Stromal cell of bone marrow (primary cell): ENCODE measurements at places on chromosomes 1 and 21.

DNA sequence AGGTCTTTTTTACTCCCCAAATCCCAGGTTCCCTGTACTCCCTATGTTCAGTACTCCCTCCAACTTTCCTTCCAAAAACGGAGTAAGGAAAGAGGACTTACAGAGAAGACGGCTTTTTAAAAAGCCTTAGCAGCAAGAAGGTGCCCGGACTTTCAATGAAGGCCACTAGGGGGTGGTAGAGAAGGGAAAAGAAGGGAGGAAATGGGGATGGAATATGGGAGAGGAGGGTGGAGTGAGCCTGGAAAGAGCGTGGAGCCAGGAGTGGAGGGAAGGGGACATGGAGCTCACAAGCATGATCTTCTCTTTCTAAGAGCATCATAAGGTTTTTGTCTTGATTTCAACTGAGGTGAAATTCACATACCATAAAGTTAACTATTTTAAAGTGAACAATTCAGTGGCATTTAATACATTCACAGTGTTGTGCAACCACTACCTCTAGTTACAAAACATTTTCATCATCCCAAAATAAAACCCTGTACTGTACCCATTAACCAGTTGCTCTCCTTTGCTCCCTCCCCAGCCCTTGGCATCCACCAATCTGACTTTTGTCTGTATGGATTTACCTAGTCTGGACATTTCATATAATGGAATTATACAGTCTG is 129.9 kb downstream of the ZNF281 start:
- DNase-seq = peak; percentile 47

DNA sequence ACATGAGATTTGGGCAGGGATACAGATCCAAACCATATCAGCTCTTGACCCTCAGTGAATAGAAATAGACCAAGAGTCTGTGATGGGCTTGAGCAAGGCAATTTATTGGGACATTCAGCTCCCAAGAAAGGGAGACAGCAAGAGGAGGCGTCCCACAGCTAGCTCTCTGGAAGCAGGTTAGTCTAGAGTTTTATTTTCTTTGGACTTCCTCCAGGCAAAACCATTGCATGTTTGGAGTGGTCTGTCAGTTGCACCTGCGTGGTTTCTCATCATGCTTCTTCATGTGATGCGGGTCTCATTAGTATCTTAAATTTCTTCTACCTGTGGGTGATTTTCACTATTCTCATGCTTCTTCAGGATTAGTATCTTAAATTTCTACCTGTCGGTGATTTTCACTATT is 1530.6 kb downstream of the PLA2G4A start:
- DNase-seq = no peak

- peak; percentile 87 for DNase-seq
Measured at GRCh38 chr1:53025034-53025768, 36.8 kb upstream of the PODN start.

- no peak for DNase-seq
Measured at GRCh38 chr1:10509809-10510509, 35.2 kb downstream of the PEX14 start.

- no peak for DNase-seq
Measured at GRCh38 chr1:76033800-76034475, 40.6 kb upstream of the ST6GALNAC3 start.

- DNase-seq = no peak
Measured at GRCh38 chr1:209927466-209927865, 10.6 kb upstream of the SYT14 start.

DNA sequence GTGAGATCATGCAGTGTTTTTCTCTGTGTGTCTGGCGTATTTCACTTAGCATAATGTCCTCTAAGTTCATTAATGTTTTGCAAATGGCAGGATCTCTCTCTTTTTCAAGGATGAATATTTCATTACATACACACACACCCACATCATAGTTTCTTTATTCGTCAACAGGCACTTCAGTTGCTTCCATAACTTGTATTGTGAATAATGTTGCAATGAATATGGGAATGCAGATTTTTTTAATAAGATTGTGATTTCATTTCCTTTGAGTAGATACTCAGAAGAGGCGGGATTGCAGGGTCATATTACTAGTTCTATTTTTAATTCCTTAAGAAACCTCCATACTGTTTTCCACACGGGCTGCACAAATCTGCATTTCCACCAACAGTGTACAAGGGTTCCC is 134.0 kb downstream of the CLEC20A start:
- DNase-seq = no peak

DNA sequence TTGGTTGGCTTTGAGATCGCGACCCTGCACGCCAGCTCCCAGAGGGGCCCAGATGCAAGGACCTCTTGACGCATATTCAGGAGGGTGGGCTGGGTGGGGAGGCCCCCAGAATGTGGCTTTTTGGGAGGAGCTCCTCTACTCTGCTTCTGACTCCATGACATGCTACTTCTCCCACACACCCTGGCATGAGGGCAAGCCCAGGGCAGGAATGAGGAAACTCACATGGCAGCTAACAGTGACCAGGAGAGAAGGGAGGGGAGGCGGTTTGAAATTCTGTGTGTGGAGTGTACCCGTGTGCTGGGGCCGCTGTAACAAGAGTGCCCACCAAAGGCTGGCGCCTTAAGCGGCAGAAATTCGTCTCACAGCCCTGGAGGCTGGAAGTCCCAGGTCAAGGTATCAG is 61.3 kb upstream of the GPR153 start:
- DNase-seq = no peak

DNA sequence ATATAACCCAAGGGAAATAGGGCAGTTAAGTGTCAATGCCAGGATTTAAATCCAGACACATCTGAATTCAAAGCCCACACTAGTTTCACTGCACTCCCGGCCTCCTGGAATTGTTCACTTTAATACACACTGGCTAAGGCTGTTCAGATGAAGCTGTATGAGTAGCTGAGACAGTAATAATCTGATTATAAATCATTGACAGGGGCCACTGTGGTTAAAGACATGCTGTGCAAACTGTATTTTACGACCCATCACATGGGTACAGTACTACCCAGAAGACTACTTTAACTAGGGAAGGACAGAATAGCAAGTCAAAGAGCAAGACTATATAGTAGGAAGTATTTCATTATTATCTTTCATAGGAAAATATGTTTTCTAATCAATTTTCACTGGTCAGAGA is 16.1 kb upstream of the NTNG1 start:
- no peak for DNase-seq

GRCh38 chr1:8831340-8831739 is 13.9 kb upstream of the RERE start:
- DNase-seq = no peak

GRCh38 chr1:207797229-207797973 is 45.5 kb downstream of the CD46 start:
- DNase-seq = peak; percentile 87

DNA sequence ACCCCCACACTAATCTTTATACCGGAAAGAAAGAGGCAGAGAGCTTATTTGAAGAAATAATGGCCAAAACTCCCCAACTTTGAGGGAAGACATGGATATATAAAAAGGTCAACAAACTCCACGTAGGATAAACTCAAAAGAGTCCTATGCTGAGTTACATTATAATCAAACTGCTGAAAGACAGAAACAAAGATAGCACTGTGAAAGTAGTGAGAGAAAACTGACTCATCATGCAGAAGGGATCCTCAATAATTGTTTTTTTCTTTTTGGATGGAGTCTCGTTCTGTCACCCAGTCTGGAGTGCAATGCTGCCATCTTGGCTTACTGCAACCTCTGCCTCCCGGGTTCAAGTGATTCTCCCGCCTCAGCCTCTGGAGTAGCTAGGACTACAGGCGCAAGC is 48.5 kb upstream of the TTC39A start:
- no peak for DNase-seq

GRCh38 chr21:46431448-46431847 is 27.2 kb upstream of the DIP2A start:
- DNase-seq = no peak

- DNase-seq = no peak
Measured at GRCh38 chr1:188023206-188023605, 1194.5 kb downstream of the PLA2G4A start.

GRCh38 chr1:67937010-67937409 is 103.7 kb upstream of the GNG12 start:
- no peak for DNase-seq

- no peak for DNase-seq
Measured at GRCh38 chr1:8239306-8240023, 78.4 kb upstream of the SLC45A1 start.

DNA sequence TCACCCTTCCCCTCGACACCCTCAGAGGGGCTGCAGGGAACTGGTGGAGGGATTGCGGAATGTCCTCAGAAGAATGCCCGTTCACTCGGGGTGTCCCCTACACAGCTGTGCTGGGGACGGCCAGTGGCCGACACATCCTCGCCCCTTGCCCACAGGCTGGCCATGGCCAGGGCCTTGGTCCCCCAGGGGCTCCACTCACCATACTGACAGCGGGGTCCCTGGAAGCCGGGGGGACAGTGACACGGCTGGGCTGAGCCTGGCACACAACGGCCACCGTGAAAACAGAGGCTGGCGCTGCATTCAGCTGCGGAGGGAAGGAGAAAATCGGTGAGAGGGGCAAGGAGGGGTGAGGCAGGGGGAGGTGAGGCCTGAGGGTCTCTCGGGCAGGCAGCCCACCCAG is 31.7 kb downstream of the MEGF6 start:
- no peak for DNase-seq

DNA sequence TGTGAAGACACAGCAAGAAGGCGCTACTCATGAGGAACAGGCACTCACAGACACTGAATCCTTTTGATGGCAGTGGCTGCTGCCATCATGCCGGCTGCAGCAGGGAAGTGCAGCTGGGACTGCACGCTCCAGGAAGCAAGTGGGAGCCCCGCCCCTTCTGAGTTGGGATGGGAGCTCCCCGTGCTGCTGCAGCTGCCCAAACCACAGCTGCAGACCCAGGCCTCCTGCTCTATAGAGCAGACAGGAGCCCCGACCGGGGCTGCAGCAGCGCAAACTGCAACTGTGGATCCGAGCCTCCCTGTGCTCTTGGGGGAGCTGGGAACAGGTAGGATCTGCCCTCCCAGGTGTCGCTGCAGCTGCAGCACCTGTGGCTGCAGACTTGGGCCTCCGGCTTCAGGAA is 65.2 kb upstream of the MARK1 start:
- DNase-seq = no peak

DNA sequence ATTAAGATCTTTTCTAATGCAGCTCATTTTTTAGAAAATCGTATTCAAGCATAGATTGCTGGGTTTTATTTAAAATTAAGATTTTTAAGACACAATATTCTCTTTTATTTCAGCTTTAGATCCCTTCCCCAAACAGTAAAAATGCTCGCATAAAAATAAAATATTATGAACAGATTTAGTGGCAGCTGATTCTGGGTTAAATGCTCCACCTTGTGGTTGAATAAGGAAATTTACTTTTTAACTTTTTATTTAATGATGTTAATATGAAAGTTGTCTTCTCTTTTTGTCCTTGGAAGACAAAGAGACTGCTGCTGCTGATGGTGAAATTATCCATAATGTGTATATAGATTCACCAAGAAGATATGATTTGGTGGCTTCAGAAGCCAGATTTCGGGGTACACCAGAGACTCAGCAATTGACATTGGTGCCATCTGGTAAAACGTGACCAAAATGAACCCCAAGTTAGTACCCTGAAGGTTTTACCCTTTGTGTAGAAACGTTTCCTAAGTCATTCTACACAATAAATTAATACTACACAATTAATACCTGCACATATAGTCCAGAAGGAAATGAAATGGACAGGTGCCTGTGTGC is 128.0 kb downstream of the ADAMTS1 start:
- DNase-seq = peak; percentile 9

DNA sequence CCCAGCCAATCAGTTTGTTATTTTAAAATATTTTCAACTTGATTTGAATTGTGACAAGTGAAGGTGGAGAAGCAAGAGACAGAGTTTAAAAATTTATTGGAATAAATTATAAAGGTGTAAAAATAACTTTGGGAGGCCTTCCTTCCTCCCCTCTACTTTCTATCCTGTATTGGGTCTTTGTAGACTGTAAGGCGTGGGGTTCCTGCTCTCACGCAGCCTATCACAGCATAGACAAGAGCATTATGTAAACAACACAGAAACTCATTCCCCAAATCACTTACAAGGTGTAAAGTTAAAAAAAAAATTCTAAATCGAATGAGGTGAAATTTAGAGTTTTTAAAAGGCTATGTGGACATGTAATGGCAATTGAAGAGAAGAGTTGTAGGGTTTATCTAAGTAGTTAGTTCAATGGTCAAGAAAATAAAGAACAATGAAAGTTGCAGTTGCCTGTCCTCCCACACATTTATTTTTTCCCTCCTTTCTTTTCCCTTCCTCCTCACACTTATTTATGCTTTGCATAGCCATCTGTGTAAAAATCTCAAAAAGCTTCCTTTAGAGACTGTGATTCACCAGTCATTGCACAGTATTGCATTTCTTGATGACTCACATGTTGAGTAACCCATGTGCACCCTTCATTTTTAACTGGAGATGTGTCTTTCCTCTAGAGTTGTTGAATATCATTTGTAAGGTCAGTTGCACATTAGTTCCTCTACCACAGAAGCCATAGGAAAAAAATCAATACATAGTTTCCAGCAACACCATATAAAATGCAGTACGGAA is 242.2 kb downstream of the PTPRC start:
- DNase-seq = peak; percentile 91

DNA sequence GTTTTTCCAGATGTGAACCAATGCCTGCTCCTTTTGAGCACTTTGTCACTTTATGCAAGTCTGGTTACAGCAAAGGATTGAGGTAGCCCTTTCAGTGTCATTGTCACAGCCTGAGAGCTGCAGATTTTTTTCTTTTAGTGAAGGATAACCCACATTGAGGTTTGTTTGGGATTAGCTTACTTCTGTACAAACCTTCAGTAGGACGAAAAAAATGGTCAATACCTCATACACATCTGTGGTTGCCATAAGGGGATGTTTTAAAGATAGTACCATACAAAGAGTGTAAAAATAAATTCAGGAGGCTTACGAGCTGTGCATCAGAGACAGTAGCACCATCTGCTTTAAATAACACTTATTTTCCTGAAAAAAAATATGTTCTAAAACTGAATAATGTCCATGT is 566.0 kb downstream of the AJAP1 start:
- no peak for DNase-seq

DNA sequence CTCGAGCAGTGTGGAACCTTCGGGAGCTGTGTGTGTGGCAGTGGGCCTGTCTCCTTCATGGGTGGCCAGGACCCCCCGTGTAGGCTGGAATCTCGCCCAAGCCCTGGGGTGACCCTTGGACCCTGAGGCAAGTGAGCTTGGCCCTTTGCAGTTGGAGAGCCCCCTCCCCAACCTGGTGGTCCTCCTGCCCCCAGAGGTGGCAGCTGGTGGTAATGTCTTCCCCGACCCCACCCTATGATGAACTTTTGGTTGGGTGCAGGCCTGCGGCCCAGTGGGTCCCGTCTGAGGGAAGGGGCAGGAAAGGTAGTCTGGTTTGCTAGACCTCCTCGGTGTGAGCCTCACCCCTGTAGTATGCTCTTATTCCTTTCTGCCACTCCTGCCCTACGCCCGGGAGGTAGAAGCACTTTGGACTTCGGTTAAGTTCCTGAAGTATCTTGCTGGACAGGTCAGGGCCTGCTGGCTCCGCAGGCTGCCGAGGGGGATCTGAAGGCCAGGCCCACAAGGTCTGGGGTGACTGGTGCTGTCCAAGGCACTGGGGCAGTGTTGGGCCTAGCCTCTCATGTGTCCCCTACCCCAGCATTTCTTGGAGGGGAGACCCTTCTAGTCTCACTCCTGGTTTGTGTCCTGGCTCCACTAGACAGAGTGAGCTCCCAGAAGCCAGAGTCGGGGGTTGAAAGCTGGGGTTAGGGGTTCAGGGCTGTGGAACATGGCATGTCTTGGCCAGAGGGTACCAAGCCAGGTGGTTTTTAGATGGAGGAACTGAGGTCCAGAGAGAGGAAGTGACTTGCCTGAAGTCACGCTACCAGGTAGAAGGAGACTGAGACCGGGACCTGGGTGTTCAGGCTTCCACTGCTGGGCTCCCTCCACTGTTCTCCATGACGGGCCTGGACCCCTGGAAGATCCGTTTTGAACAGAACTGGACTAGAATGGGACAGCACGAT is 1.8 kb downstream of the ZNF362 start:
- no peak for DNase-seq

GRCh38 chr1:115781343-115781742 is 12.8 kb upstream of the CASQ2 start:
- peak; percentile 88 for DNase-seq
